ENCODE measurements at places on chromosomes 7 and 10.
A peak's percentile ranks its signal among the peaks of the same experiment; 100 is the strongest.

DNA sequence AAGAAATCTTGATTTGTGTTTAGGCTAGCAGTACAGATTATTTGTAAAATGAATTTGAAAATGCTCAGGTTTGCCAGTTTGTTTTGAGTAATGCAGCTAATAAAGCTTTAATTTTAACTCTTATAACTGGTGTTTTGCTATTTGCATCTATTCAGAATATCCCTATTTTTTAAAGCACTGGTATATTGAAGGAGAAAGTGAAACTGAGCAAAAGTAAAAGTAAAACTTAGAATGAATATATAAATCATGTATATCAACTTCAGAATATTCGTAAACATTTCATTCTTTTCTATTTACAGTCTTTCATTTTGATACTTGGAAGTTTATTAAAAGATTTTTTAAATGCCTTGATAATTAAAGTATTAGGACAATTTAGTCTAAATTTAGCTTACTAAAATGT lies 26.2 kb downstream of the TASOR2 start:
- no peak for DNase-seq

GRCh38 chr7:68918621-68919020 lies 679.7 kb upstream of the AUTS2 start:
- no peak for DNase-seq

GRCh38 chr10:133334503-133335245 lies 2.0 kb downstream of the CALY start:
- DNase-seq = no peak

- no peak for DNase-seq
These were observed 293.7 kb upstream of the POM121L12 start for GRCh38 chr7:52741670-52742290.

DNA sequence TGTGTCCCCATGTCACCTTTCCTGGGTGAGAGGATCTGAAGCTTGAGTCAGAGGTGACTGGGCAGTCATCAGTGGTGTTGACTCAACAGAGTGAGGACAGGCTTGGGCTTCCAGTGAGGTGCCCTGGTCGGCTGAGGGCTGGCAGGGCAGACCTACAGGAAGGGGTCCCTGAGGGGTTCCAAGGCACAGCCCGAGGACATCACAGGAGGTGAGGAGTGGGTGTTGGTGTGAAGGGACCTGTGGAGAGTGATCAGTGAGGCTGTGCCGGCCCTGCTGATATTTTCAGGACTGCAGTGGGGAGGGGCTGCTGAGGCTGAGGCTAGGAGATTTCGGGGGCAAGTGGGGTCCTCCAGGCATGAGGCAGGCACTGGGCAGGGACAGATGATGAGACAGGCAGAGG lies 545.5 kb downstream of the TCERG1L start:
- no peak for DNase-seq

DNA sequence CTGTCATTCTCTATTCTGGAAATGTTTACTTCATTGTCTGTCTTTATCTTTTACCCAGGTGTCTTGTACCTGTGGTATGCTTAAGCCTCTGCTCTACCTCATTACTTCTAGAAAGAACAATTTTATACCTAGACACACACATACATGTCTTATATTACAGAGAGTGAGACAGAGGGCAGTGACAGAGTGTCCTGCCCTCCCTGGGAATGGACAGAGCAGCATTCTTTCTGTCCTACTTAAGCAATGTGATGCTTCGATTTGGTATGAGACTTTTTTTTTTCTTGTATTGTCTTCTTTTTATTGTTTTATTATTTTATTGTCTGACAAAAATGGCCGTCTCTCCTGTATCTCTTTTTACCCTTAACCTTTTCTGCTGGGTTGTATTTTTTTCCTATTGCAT lies 286.1 kb downstream of the EXOC4 start:
- no peak for DNase-seq

- no peak for DNase-seq
These were observed 8.7 kb downstream of the SEMA3E start for GRCh38 chr7:83640240-83640639.

GRCh38 chr10:11080564-11080984 lies 62.9 kb downstream of the CELF2 start:
- DNase-seq = no peak

DNA sequence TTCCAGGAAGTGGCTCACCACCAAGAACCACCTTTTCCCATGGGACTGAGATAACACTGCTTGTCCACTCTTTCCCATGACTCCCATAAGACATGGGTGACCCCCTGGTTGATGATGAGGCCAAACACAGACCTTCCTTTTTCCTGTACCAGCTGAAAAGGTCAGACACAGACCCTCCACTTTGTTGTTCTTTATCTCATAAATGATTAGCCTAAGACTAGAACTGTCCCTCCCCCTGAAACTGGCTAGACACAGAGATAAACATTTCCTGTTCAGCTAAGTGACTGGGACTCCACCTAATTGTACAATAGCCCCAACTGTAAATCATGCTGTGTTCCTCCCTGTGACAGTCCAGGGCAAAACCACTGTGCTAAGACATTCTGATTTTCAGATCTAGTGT lies 8.2 kb upstream of the NRG3 start:
- DNase-seq = peak; percentile 16

GRCh38 chr7:106009503-106010226 lies 46.6 kb downstream of the CDHR3 start:
- peak; percentile 97 for DNase-seq

DNA sequence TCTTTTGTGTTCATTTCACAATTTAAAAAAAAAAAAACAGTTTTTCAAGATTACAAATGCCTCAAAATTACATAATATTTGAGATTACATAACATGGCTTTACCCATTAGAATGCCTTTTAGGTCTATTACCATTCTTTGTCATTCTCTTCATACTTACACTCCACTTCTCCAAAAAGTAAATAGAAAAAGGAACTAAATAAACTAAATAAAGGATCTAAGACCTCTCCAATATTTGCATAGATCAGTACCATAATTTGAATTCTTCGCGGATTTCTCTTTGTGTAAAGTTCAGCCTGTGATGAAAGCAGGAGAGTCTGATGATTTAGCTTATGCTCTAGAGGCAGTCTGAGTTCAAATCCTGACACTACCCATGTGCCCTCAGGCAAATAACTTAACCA lies 56.4 kb upstream of the C1GALT1 start:
- DNase-seq = no peak

GRCh38 chr10:50993771-50994251 lies 80.5 kb upstream of the PRKG1 start:
- no peak for DNase-seq

DNA sequence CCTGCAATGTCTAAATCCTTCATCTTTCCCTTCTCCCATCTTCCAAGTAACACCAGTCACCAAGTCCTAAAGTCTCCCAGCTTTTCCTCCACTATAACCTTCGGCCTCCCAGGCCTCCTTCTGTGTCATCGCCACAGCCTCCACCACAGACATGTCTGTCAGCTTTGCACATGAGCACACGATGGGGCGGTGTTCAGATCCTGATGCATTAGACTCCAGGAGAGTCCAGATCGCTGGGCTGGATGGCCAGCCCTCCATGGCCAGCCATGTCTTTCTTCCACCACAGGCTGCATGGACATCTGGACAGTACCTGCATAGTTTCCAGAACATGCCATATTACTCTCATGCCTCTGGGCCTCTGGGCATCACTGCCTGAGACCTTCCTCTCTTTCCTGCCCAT lies 974.2 kb upstream of the ZNF722 start:
- no peak for DNase-seq

- DNase-seq = no peak
These were observed 11.9 kb upstream of the PTPN12 start for GRCh38 chr7:77525231-77525630.

GRCh38 chr10:104711302-104711721 lies 70.2 kb downstream of the SORCS3 start:
- DNase-seq = no peak

DNA sequence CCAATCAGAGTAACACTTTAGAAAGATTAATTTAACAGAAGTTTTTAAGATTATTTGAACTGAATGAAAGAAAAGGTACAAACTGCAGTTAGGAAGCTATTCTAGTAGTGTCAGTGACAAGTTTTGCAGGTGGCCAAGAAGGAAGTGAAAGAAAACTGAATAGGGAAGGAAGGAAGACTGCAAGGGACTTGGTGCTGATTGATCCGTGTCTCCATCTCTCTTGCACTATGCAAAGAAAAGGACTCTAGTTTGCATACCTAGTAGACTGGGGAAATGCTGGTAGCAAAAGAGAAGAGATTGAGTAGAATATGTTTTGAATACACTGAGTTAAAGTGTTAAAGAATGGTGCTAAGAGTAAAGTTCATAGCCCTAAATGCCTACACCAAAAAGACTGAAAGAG lies 33.0 kb downstream of the OR6V1 start:
- no peak for DNase-seq

- no peak for DNase-seq
These were observed 108.0 kb upstream of the CREB5 start for GRCh38 chr7:28304290-28304689.

DNA sequence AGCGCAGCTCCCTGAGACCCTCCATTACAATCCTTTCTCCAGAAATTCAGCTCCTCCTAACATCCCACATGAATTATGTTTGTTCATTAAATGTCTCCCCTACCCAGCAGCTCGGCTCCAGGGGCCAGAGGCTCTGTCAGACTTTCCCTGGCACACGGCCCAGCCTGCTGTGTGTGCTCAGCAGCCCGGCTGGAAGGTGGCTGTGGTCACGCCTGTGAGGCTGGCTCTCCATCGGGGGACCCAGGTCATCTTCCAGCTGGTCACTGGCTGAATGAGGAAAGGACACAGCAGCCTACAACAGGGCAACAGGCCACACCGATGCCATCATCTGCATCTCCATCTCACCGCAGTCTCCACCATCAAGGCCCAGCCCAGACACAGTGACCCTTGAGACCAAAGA lies 219.8 kb downstream of the MAD1L1 start:
- DNase-seq = no peak

GRCh38 chr7:1931951-1932270 lies 261.8 kb downstream of the ELFN1 start:
- DNase-seq = no peak

DNA sequence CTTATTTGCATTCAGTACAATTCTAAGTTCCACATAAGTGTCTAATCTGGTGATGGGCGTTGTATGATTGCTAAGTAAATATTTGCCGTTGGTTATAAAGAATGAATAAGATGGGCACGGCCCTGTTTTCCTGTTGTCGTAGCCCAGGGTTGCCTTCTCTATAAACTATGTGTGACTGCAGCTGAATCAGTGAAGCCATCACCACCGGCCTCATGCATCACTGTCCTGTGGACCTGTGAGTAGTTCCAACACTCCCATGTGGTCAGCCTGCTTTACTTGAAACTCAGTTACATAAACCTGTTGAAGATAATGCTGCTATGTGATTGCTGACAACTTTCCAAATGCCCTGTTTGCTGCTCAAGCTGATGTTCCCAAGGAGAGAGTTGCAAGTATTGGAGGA lies 21.6 kb upstream of the KLF6 start:
- DNase-seq = peak; percentile 58

DNA sequence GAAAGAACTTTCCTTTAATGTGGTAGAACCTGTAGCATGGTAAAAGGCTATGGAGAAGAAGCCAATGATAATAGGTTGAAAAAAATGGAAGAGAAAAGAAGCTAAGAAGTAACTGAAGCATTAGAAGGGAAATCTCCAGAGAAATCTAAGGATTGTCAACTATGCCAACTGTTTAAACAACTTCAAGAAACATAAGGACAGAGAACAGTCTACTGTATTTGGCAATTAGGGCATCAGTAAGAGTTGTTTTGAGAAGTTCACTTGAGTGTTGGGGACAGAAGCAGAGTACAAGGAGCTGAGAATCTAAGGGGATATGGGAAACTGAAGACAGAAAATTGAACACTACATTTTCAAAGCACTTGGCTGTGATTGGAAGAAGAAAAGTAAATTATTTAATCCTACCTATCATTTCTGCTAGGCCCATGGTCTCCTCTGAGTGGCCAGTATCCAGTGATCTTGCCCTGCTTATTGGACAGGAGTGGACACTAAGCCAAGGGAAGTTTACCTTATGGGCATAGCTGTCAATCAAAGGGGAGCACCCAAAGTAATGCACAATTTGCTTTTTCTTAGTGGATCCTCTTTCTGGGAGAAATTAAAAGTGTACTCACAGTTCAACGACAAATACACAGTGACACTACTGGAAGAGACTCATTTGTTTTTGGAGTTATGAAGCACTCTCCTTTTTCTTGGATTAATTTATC lies 56.4 kb upstream of the CCDC71L start:
- DNase-seq = no peak
